ENCODE measurements at places on chromosomes 16 and 17.

DNA sequence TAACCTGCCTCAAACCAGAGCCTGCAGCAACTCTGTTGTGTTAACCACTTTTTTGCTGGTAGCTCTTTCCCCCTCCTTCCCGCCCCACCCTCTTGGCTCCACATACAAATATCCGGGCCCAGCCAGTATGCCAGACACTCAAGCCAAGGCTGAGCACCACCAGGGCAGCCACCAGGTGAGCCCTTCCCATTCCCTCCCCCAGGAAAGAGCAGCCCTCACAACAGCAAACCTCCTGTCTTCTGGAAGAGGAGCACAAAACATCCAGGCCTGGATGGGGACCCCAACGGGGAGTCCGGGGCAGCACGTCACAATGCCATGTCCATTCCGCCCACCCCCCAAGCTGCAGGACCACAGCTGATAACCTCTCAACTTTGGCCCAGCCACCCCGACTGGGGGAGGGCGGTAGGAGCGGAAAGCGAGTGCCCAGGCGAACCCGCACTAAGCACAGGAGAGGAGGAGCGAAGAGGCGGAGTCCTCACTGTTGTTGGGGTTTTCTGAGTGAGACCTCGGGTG, 757 bp downstream of the ORMDL3 start:
- peak; percentile 54 for DNase-seq

GRCh38 chr17:28612936-28613872, 781 bp downstream of the RSKR start:
- DNase-seq: peak; percentile 66

DNA sequence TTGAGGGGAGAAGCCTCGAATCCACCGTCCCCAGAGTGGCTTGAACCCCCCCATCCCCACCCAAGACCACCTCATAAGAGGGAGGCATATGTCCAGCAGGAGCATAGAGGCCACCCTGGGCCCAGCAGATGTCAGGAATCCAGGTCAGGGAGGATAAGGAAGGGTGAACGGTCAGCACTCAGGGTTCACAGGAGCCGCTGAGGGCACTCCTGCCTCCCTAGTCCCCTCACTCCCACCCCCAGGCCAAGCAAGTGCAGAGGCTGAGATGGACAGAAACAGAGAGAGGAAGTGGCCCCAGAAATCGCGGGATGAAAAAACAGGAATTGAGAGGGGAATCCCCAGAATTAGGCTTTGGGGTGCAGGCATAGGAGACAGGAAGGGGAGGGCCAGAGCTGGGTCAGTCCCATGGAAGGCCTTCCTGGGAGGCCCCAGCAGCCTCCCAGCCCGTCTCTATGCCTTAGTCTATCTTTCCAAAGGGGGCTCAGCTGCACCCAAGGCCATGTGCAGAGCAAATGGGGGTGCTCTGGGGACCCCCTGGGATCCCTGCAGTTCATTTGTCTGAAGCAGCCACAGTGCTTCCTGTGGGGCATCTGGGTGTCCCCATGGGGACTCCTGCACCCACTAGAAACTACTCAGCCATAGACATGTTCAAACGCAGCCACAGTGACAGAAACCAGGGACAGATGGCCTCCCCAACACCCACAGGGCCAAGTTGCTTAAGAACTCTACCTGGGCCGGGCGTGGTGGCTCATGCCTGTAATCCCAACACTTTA, 1.7 kb downstream of the CMTM3 start:
- DNase-seq: no peak

DNA sequence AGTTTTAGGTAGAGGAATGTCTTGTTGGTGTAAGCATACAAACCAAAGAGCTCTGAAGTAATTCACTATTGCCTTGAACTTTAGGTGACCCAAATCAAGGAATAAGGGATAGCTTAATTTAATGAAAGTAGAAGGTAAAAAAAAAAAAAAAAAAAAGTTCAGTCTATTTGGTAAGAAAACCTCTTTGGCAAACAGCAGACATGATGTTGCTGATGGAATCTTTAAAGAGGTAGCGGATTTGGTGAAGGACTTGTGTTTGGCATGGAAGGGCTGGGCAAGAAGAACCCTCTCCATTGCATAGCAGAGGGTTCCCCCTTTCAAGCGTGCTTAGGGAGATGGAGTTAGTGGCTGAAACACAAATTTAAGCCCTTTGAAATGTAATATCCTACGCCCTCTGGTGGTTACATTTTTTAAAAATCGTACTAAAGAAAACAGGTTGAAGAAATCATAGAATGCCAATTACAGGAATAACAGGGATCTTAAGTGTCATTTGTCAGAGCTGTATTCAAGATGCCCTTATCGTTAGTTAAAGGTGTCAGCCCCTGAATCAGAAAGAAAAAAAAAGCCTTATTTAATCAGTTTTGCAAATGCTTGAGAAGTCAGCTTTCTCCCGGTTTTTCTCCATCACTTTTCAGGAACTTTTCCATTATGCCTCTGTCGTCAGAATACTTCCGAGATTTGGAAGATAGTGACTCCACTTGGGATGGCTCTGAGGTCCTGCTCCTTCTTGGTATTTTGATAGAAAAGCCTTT, 383.1 kb downstream of the KCNJ2 start:
- no peak for DNase-seq

DNA sequence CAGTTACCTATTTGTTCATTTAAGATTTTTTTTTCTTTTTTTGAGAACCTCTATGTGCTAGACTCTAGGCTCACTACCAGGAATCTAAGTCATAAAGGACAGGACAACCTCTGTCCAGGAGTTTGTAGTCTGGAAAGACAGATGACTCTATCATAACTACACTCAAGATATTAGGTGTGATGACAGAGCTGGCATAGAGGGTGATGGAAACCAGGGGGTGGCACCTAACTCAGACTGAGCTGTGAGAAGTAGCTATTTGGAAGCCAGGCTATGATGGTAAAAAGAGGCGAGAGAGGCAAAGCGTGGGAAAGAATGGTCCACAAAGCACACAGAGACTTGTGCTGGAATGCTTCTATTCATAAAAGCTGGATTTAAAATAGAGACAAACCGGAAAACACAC, 372.3 kb downstream of the SEC14L1 start:
- no peak for DNase-seq

- peak; percentile 89 for DNase-seq
These were observed at the start of gene PPP4C for GRCh38 chr16:30075503-30076275. Gene PPP4C, plus strand, starts transcription at chr16:30075994. Its CDS starts 384 bp downstream, at chr16:30076378.

DNA sequence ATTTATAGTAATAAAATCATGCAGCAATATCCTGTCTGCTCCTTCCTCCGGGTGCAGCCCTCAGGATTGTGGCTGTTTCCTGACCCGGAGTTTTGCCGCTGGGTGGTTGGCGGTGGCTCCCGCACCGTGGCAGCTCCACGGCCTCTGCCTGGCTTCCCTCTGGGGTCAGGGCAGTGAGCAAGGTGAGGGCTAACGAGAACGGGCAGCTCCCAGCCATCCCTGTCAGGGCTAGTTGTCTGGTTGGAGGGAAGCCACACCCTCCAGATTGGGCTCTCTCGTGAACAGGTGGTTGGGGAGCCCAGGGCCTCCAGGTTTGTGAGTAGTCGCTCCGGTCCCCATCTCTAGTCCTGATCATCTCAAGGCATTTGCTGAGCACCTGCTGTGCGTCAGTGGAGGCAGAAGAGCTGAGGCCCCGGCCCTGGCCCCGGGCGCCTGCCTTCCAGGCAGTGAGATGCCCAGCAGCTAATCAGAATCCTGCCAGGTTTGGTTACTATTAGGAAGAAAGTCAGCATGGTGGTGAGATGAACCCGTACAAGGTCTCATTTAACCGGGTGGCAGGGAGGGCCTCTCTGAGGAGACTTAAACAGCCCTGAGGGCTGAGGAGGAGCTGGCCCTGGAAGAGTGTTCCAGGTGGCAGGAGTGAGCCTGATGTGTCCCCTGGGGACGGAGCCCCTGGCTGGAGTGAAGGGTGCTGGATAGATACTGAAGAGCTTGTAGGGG, 2.3 kb upstream of the NUDT16L1 start:
- no peak for DNase-seq

DNA sequence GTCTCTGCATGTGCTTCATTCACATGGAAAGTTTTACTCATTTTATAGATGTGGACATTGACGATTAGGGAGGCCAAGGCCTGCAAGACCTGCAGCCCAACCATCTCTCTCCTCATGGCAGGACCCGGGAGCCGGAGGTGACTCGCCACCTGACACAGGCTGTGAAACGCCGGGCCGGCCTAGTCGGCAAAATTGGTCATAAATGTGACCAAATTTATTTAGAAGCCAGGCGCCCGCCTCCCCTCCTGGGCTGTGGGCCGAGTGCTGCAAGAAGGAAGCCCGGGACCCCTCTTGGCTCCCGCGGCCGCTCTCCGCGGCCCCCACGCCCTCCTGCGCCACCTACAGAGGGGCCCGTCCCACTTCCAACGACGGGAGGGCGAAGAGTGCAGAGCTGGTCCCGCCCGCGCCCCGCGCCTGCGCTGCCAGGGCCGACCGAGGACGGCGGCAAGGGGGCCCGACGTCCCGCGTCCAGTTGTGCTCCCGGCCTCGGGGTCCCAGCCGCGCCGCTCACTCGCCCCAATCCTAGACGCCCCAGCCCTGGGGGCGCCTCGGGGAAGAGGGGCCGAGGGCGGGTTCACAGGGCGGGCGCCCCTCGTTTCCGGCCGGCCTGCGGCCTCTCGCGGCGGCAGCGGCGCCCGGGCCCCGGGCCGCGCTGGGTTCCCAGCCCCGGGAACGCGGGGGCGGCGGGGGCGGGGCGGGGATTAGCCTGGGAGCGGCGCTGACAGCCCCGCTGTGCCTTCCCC, 47.5 kb downstream of the WNT3 start:
- no peak for DNase-seq

DNA sequence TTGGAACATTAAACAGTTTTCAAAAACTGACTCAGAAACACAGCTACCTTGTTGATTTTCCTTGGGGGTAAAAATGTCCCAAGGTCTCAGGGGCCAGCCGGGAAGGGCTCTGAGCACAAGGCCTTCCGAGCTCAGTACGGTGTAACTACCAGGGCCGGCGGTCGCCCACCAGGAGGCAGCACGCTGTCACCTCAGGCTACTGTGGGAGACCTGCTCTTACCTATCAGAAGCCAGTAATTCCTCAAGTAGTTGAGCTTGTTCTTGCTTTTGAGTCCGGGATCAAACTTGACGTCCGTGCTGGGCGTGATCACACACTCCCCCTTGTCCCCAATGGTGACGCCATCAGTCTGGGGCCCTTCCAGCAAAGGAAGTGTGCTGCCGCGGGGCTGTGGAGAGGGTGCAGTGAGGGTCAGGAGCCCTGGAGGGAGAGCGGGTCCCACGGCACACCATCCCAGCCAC, 43.4 kb upstream of the ICAM2 start:
- peak; percentile 81 for DNase-seq

- no peak for DNase-seq
These were observed 36.4 kb downstream of the MAP2K6 start for GRCh38 chr17:69450918-69451317.

DNA sequence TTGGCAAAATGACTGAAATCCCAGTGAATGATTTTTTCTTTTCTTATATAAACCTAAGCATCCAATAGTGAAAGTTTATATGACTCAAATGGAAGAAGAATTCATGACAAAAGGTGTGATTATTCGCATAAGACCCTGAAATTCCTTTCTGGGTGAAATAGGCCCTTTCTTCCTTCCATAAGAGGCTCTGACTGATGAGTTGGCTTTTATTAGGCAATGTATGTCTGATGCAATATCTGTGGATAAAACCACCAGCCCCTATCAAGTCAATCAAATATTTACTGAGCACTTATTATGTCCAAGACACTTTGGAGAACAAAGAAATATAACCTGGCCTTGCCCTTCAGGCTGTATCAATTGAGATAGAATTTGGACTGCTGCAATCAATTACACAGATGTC, 316.6 kb downstream of the CDH13 start:
- no peak for DNase-seq

DNA sequence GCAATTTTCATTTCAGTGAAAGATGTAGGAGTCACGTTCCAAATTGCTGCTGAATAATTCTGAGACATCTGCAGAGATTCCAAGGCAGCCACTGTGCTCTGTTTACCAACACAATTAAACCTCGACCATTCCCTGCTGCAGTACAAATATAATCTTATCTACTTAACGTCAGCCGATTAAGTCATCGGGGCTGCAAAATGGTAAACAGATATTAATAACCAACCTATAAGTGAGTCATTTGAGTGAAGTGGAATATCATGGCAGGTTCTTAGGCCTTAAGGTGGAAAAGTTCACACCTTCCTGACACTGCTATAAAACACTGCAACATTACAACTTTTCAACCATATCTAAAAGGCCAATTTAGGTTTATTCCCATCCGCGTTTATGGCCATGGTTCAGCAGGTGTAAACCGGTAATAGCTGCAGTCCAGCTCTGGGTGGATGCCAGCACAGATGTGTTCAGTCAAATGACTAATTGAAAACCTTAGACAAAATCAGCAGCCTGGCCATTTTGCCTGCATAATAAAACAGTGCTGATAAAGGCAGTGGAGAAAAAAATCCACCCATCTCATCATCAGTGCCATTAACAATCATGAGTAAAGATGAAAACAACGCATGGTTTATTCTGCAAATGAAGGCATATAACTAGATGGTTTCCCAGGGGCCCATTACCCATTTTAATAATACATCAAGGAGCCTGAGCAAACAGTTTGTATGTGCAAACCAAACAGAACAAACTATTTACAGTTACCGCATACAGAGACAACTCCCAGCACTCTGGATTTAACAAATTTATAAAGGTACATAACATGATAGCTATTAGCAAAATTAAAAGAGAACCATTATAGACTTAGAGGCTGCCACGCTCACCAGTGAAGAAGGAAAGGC, 202.9 kb upstream of the IRX3 start:
- no peak for DNase-seq

DNA sequence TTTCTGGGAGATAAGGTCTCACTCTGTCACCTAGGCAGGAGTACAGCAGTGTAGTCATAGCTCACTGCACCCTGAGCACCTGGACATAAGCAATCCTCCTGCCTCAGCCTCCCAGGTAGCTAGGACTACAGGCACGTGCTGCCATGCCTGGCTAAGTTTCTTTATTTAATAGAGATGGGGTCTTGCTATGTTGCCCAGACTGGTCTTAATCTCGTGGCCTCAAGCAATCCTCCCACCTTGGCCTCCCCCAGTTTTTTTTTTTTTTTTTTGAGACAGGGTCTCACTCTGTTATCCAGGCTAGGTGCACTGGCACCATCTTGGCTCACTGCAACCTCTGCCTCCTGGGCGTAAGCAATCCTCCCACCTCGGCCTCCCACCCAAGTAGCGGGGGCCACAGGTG, 21.1 kb downstream of the DDX19B start:
- no peak for DNase-seq

- DNase-seq: no peak
These were observed 14.2 kb downstream of the SAP30BP start for GRCh38 chr17:75681289-75681688.

- no peak for DNase-seq
These were observed 10.2 kb downstream of the CIBAR2 start for GRCh38 chr16:85101956-85102630.

- no peak for DNase-seq
These were observed 52.5 kb downstream of the VAT1L start for GRCh38 chr16:77840673-77841501.

GRCh38 chr17:55931446-55931845, 180.6 kb downstream of the PCTP start:
- DNase-seq: no peak

DNA sequence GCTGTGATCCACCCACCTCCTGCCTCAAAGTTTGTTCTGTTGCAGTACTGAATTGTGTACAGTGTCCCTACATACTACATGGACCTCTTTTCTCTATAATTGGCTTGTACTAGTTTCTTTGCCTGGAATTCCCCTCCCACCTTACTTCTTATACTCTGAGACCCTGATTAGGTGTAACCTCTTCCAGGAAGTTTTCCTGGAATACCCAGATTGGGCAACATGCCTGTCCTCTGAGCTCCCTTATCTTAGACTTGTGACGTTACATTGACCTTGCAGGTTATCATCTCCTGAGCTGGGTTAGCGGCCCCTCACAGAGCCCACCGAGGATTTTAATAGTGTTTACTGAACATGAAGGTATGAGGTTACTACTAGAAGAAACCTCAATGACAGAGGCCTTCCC, 237.0 kb downstream of the ZNF423 start:
- no peak for DNase-seq

GRCh38 chr17:60481604-60482003, 44.4 kb downstream of the APPBP2 start:
- DNase-seq: no peak

Measured in Caco-2 (cell line).